ENCODE measurements at places on chromosomes 16 and 17.

- DNase-seq: no peak
- H3K36me3 ChIP-seq: no peaks in the 10 kb centered on the region
- H3K4me1 ChIP-seq: no peaks in the 10 kb centered on the region
- no peak overlapping the region for H3K27ac ChIP-seq
These were observed 198.1 kb upstream of the IRX3 start for GRCh38 chr16:54484700-54485099.

DNA sequence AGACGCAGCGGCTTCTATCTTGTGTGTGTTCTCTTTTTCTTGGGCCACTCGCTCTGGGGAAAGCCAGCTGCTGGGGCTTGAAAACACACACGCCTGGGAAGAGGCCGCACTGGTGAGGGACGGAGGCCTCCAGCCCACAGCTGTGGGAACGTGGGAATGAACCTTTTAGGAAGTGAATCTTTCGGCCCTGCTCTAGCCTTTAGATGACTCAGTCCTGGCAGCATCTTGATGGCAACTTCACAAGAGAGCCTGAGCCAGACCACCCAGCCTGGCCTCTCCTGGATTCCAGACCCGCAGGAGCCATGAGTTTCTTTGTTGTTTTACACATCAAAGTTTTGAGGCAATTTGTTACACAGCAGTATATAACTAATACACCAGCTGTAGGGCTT, 2.2 kb upstream of the PDPK1 start:
- peaks cover 35% of the 10 kb centered on the region for H3K4me1 ChIP-seq
- no peaks in the 10 kb centered on the region for H3K27me3 ChIP-seq
- no peak for DNase-seq
- no peak overlapping the region for H3K4me3 ChIP-seq
- no peaks in the 10 kb centered on the region for H3K36me3 ChIP-seq

- peak overlapping the region; percentile 29 for H3K27ac ChIP-seq
- H3K4me1 ChIP-seq: peaks cover 10% of the 10 kb centered on the region
- no peaks in the 10 kb centered on the region for H3K27me3 ChIP-seq
- no peak for DNase-seq
These were observed 18.4 kb upstream of the EXOC7 start for GRCh38 chr17:76121932-76122430.

DNA sequence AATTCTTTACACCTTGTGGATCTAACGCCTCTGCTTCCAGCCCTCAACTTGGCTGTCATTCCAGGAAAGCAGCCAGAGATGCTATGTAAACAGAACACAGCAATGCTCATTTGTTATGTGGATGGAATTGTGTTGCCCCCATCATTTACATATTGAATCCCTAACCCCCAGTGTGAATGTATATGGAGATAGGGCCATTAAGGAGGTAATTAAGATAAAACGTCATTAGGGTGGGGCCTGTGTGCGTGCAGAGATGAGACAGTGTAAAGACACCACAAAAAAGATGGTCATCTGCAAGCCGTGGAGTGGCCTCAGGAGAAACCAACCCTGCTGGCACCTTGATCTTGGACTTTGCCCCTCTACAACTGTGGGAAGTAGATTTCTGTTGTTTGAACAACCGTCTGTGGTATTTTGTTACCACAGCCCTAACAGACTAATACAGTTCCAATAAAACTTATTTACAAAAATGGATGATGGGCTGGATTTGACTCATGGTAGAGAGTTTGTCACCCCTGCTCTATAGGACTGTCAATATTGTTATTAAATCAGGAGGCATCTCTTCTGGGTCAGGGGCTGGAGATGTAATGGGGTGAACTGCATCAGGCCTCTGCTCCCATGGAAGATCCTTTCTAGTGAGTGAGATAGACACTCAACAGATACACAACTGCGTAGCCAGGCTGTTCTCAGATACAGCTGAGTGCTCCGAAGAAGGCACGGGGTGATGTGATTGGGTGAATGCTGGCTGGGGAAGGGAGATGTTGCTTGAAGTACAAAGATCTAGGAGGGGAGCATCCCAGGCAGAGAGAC, 339.0 kb downstream of the SNX29 start:
- H3K4me1 ChIP-seq: no peaks in the 10 kb centered on the region
- H3K27ac ChIP-seq: no peak overlapping the region
- no peaks in the 10 kb centered on the region for H3K36me3 ChIP-seq
- no peak for DNase-seq
- H3K4me3 ChIP-seq: no peak overlapping the region

GRCh38 chr17:27879987-27880608, 13.1 kb downstream of the LYRM9 start:
- no peak overlapping the region for H3K27ac ChIP-seq
- peak; percentile 51 for DNase-seq
- no peak overlapping the region for H3K4me3 ChIP-seq
- H3K4me1 ChIP-seq: peaks cover 16% of the 10 kb centered on the region
- no peaks in the 10 kb centered on the region for H3K27me3 ChIP-seq

- no peak overlapping the region for H3K4me3 ChIP-seq
- no peak overlapping the region for H3K27ac ChIP-seq
- H3K4me1 ChIP-seq: no peaks in the 10 kb centered on the region
- DNase-seq: no peak
- H3K27me3 ChIP-seq: no peaks in the 10 kb centered on the region
- H3K36me3 ChIP-seq: no peaks in the 10 kb centered on the region
These were observed 114.3 kb downstream of the MSI2 start for GRCh38 chr17:57370619-57371018.

GRCh38 chr17:6989779-6990178, 6.1 kb upstream of the ALOX12 start:
- no peak overlapping the region for H3K4me3 ChIP-seq
- no peak for DNase-seq
- H3K27me3 ChIP-seq: no peaks in the 10 kb centered on the region
- no peaks in the 10 kb centered on the region for H3K4me1 ChIP-seq
- H3K36me3 ChIP-seq: no peaks in the 10 kb centered on the region

DNA sequence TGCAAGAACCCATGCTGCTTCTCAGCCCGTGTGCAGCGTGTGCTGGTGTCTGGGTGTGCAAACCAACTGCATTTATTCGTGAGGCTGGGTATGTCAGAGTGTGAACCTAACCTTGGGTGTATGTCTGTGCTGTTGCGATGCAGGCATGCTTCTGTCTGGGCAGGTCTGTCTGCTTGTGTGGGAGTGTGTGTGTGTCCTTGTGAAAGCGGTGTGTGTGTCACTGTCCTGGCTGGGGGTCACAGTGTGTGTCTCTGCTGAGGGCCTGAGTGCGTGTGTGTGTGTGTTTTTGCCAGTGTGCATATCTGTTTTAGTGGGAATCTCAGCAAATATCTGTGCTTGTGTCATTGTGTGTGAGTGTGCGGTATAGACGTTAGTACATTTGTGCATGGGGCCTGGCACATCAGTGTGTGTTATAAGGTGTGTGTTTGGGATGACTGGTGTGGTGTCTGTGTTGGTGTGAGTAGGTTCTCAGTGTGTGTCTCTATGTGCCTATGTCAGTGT, 121.8 kb downstream of the CYLD start:
- H3K4me1 ChIP-seq: no peaks in the 10 kb centered on the region
- H3K4me3 ChIP-seq: no peak overlapping the region
- no peak for DNase-seq
- no peaks in the 10 kb centered on the region for H3K36me3 ChIP-seq

DNA sequence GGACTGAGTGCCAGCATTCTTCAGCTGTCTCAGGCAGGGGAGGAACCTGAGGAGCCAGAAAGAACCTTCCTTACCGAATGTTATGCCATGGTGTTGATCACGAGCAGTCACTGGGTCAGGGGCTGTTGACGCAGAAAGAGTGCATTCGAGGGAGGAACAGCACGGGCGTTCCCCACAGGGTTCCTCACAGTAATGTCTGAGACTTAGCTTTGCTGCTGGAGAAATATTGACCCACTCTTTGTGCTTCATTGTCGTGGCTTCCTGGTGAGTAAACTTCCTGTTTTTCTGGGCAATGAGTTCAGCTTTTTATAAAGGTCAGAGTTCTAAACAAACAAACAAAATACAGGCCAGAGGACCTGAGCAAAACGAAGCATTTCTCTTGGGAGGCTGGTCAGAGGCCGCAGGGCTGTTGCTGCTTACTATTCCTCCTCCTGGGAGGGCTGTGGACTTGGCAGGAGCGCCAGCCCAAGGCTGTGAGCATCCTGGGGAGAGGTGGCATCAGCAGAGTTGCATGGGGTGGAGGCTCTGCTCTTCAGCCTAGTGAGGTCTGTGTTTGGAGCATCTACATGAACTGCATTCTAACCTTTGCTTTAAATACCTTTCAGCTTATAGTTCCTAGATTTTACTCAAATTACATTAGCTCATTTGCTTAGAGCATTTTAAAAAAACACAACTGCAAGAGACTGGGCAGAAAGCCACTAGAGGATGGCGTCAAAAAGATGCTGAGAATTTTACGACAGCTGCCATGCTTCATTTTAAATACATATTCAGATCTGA, 143.1 kb upstream of the CACNG5 start:
- H3K4me3 ChIP-seq: no peak overlapping the region
- DNase-seq: no peak
- H3K27me3 ChIP-seq: no peaks in the 10 kb centered on the region
- no peaks in the 10 kb centered on the region for H3K4me1 ChIP-seq
- H3K36me3 ChIP-seq: peaks cover 56% of the 10 kb centered on the region
- H3K27ac ChIP-seq: no peak overlapping the region

Measured in CD4-positive, alpha-beta memory T cell (primary cell).